Activated CD4-positive, alpha-beta T cell treated with anti-CD3 and anti-CD28 coated beads for 1 hour (primary cell): ENCODE measurements at places on chromosomes 11 and 22.

GRCh38 chr22:28795932-28796856, 4.2 kb downstream of the XBP1 start:
- no peak for DNase-seq

GRCh38 chr11:16807306-16807705, 68.9 kb downstream of the C11orf58 start:
- no peak for DNase-seq

GRCh38 chr11:3192511-3193372, 25.9 kb downstream of the MRGPRG start:
- no peak for DNase-seq

DNA sequence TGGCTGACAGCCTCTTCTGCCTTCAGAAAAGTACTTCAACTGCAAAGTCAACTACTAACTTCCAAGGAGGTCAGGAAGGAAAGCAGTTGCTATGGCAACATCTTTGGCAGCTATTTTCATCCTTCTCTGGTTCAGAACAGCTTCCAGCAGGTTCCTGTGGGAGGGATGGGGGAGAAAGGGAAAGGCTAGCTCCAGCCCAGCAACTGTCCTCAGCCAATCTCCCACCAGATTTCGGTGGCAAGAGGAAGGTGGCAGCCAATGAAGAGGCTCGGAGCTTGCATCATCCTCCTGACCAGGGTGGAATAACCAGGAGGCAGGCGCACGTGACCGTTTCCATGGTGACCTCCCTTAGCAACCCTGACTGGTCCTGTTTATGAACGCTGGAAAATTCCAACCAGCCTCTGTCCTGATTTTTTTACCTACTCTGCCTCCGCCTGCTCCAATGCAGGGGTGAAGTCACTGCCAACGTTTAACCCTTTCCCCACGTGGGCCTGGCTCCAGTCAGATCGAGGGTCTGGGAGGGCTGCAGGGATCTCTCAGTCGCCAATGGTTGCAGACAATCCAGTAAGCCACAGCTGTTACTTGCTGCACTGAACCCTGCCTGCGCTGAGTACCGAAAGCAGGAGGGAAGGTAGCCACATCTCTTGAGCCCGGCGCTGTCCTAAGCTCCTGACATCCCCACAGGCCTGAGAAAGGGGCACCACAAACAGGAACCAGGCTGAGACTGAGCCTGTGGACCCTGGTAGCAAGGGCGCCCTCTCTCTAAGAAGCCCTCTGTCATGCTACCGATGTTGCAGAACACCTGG, 11.2 kb upstream of the MALAT1 start:
- DNase-seq = no peak

- DNase-seq = no peak
These were observed 1114.2 kb upstream of the RAG2 start for GRCh38 chr11:37712251-37712650.

GRCh38 chr11:31477528-31478222, 31.7 kb downstream of the IMMP1L start:
- no peak for DNase-seq

- DNase-seq = no peak
These were observed 3.9 kb downstream of the MYEOV start for GRCh38 chr11:69297787-69298266.

DNA sequence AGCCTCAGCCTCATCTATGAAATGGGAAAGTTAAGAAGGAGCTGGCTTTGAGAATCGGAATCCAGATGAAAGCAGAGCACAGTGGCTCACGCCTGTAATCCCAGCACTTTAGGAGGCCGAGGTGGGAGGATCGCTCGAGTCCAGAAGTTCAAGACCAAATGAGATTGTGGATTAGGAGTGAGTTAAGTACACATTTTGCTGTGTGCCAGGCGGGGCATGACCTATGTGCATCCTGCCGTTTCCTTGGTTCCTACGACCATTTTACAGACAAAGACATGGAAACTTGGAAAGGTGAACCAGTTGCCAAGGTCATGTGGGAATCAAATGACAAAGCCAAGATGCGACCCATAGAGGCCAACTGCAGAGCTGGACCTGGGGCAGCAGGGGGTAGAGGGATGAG, 4.2 kb downstream of the PLA2G3 start:
- DNase-seq = no peak

- DNase-seq = no peak
These were observed 783.6 kb downstream of the BRD1 start for GRCh38 chr22:49044091-49044490.

DNA sequence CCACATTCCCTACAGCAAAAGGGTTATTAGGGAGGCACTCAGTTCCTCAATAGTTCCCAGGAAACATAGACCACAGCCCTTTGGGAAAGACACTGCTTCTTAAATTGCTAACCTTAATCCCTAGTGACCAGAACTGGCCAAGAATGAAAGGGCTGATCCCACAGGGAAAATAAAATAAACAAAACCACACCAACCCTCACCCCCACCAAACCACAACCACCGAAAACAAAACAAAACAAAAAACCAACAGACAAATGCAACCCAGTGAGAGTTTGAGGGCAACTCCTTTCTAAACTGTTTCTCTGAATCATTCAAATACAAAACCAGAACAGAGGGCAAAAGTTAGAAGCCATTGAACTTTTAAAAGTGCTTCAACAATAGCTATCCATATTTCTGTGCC, 57.2 kb downstream of the NAV2 start:
- DNase-seq = no peak

DNA sequence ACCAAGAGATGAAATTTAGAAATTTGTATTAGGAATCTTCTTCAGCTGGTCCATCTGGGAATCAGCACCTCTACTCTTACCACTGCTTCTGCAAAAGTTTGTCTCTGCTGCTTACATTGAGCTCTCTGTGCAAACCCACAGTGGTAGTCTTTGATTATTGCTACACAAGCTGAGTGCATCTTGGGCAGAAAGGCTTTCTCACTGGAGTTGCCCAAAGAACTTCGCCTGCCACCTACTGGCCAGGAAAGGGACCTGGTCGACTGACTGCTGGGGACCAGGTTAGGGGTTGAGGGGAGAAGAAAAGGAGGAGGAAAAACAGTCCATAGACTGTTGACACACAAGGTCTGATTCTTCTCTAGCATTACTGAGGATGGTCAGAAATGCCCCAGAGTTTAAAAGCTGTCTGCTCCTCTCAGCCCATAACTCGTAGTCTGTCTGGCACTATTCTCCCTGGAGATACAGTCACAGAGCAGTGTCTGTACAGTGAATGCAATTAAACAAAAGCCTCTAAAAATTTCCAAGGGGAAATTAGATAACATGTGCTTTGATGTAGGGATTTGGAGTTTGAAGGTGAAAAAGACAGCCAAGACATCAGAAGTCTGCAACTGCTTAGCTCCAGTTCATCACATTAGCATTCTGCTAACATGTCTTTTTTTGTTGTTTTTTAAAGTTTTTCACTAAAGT, 215.0 kb upstream of the CTSC start:
- peak; percentile 19 for DNase-seq

DNA sequence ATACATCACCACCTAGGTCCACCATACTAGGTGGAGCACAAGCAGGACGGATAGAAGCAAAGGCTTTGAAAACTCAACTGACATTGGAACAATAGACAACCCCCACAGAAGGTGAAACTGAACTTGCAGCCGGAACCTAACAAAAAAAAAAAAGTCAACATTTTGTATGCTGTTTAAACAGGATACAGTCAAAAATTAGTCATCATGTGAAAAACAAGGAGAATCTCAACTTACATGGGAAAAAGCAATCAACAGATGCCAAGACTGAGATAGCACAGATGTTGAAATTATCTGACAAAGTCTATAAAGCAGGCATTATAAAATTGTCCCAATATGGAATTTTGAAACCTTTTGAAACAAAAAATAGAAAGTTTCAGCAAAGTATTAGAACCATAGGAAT, 123.8 kb downstream of the RAB38 start:
- no peak for DNase-seq

DNA sequence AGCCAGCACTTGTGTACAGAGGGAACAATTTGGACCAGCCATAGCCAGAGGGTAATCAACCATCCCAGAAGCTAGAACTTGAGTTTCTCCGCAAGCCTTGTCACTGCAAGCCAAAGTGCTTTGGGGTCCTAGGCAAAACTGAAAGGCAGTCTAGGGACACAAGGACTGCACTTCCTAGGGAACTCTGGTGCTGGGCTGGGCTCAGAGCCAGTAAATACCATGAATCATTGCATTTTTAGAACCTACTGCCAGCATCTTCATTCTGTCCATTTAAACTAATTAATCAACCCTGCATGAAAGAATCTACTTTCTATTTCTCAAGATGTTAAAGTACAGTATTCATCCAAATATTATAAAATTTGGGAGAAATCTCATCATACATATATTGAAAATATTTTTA, 20.0 kb downstream of the PATE3 start:
- DNase-seq = no peak

DNA sequence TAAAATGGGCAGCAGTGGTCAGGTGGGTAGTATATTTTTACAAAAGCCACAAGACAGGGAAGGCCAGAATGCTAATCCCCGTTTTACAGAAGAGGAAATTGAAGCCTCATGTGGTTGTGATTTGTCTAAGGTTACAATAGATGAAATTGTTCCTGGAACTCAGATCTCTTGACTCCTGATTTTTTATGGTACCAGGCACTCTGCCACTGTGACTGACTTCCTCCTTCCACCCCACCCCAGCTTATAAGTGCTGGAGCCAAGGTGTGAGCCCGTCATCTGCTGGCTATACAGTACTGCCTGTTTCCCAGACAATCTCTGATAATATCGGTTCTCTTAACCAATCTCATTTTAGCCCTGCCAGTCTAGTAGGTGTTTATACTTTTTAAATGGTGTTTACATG, 1.9 kb downstream of the SLC5A1 start:
- DNase-seq = no peak

DNA sequence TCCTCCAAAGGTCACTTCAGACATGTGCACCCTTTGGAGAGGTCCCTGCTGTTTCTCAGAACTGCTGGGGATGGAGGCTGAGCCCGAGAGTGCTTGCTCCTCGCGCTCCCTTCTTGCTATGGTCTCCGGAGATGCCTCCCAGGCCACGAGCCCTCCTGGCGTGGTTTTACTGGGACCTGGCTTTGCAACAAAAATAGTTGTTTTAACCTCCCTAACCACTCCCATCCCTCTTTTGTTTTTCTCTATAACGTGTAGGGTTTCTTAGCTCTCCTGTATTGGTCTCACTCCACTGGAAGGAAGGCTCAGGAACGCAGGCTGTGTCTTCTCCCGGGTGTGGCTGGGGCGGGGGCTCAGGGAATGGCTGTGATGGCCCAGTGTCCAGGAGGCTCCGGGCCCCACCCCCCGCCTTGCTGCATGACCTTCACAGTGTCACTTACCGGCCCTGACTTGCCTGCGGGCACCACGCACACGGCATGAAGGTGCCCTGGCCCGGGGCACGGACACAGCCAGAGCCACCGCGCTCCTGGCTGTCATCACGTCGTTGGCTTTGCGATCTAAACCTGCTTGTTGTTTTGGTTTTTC, 5.6 kb downstream of the PTDSS2 start:
- DNase-seq = no peak

DNA sequence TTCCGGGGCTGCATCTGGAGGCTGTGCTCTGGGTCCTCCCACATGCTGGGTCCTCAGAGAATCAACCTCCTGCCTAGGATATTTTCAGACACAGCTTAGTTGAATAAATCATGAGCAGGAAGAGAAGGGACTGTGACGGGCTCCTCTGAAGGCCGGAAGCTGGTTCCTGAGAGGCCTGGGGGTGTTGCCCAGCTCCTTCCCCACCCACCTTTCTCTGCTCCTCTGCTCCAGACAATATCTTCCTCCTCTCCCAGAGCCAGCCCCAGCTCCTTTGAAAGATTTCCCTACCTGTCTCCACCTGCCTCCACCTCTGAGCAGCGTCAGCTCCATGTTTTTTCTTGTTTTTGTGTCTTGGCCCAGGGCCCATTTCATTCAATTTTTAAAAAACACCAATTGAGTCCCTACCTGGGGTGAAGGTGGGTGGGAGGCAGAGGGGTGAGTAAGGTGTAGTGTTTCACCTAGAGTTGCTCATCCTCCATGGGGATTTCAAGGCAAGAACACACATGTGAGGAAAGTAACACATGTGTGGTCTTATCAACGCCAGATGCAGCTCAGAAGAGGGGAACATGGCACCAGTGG, 24.8 kb upstream of the THY1 start:
- DNase-seq = no peak

- peak; percentile 45 for DNase-seq
These were observed 18.7 kb upstream of the SCGB1D1 start for GRCh38 chr11:62171261-62171723.

DNA sequence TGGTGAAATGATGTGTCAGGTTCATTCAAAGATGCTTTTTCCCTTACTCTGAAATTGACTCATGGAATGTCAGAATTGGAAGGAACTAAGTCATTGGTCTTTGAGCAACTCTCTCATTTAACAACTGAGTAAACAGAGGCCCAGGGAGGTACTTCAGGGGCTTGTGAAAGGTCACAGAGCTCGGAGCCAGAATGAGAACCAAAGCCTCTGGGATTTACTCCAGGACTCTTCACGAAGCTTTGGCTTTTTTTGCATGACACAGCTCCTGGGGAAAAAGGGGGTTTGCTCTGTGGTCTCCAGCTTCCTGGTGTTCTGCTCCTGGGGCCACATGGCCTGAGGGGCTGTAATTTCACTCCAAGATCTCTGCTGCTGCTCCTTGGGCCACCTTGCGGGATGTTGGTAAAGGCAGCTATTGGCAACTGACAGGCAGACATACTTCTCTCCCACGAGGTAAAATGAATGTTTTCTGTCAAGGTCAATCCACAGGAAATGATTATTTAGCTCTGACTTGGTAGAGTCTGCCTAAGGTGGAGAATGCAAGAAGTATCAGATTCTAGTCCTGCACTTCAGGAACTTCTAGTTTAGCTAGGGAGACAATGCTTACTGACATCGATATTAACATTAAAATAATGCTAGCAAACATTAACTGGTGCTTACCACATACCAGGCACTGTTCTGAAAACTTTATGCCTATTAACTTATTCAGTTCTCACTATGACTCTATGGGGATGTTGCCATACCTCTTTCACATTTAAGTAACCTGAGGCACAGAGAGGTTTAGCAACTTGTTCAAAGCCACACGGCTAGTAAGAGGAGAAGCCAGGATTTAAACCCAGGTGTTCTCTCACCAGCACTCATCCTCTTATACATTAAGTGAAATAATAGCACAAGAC, 16.1 kb downstream of the PKNOX2 start:
- no peak for DNase-seq

- no peak for DNase-seq
These were observed 118.1 kb downstream of the ETS1 start for GRCh38 chr11:128469220-128469619.

GRCh38 chr11:118896472-118896913, 12.8 kb downstream of the CXCR5 start:
- no peak for DNase-seq

- no peak for DNase-seq
These were observed 18.6 kb upstream of the OR56A3 start for GRCh38 chr11:5923427-5923776.

DNA sequence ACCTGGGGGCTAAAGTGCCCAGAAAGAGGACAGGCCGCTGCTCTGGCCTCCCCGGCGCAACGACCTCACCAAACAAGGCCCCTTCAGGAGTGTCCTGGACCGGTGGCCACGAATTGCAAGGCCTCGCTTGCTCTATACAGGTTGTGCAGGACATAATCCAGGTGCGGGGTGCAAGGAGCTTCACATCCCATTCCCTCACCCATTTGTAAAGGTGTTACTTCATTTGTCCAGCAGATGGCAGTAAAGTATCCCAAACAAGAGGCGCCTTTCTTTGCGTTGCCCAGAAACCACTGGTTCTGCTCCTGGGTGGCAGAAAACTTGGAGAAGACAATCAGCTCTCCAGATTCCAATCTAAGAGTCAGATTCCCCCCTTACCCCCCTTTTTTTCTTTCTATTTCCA, 35.9 kb upstream of the PRDM11 start:
- no peak for DNase-seq

GRCh38 chr11:7514099-7514591, 346 bp downstream of the PPFIBP2 start:
- DNase-seq = no peak

- peak; percentile 41 for DNase-seq
These were observed 43.6 kb upstream of the OR4B1 start for GRCh38 chr11:48172818-48173609.
